Activated CD4-positive, CD25-positive, alpha-beta regulatory T cell (primary cell): ENCODE measurements at places on chromosomes 6 and 20.

DNA sequence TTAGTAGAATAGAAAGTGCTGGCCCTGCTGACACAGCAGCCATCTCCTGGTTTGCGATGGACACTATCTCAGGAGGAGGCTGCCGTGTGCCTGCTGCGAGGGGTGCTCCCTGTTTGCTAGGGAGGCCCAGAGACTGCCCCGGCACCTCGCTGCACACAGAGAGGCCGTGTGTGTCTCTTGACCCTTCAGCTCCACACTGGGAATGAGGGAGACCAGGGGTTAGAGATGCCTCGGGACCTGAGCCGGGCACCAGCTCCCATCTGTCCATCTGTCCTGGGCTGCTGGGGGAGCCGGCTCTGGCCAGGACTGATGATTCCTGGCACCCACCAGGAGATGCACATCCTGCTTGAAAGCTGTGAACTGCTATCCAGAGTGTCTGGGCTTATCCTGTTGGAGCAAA is 18.2 kb downstream of the PHACTR3 start:
- DNase-seq = no peak

DNA sequence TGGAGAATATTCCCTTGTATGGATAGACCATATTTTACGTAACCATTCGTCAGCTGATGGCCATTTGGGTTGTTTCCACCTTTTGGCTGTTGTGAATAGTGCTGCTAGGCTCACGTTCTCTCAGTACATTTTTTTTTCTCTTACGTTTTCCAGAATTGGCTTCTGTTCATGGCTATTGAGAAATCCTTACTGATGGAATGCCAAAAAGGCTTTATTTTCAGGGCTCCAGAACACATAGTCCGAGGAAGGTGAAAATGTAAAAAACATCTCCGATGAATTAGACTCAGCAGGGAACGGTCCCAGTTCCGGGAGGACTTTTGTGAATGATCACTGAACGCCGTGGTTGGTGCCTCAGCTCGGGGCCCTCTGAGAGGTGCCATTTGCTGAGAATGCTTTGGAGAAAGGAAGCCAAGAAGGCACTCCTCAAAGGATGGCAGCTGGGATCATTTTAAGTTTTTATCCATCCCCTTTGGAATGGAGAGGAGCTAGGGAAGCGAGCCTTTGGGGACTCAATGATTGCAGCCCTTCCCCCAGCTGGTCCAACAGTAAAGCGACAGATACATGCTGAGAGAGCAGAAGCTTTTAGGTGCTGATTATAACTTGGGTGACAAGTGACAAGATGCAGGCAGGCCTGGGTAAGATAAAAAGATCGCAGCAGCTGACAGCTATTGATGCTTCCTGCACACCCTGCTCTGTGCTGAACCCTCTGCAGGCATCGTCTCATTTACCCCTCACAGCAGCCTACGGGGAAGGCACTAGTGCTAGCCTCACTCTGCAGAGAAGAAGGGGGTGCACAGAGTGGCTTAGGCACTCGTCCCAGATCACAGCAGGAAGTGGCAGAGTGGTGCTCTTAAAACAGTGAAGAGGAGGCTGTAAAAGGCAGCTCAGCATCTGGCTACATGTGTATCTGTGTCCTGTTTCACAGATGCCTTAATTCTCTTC is 133.4 kb upstream of the KCNG1 start:
- no peak for DNase-seq

- no peak for DNase-seq
These were observed 234.7 kb downstream of the BTBD9 start for GRCh38 chr6:38404900-38405556.

DNA sequence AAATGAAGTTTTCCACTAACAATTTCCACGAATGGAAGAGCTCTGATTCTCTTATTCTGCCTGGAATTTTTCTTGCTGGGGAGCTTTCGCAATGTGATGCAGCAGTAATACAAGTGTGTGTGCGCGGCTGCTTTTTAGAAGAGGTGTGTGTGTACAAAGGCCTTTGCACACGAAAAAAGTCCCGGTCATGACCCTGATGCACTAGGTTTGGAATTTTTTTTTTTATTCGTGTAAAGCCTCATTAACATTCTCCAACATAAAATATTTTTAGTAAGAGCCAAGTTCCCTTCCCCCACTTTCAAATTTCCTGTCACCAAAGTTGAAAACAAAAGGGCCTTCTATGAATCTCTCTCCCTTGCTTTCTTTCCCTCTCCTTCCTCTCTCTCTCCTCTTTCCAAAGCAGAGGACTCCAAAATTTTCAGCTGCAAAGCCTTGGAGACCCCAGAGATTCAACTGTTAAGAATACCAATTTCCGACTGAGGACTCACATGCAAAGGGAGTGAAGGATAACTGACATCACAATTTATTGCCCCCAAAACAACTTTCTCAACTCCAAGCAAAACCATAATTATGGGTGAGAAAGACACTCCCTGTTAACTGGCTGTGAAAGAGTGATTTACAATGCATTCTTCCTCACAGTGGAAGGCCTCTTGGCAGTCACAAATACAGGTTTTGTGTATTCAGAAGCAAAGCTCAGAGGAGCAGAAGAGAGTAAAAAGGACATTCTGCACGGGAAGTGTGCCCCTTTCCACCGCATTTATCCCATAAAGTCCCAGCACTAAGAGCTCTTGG is 421.2 kb upstream of the JARID2 start:
- DNase-seq = no peak

GRCh38 chr6:167906899-167907298 is 80.2 kb downstream of the AFDN start:
- DNase-seq = no peak

GRCh38 chr6:25295651-25296050 is 16.5 kb downstream of the CARMIL1 start:
- DNase-seq = no peak

DNA sequence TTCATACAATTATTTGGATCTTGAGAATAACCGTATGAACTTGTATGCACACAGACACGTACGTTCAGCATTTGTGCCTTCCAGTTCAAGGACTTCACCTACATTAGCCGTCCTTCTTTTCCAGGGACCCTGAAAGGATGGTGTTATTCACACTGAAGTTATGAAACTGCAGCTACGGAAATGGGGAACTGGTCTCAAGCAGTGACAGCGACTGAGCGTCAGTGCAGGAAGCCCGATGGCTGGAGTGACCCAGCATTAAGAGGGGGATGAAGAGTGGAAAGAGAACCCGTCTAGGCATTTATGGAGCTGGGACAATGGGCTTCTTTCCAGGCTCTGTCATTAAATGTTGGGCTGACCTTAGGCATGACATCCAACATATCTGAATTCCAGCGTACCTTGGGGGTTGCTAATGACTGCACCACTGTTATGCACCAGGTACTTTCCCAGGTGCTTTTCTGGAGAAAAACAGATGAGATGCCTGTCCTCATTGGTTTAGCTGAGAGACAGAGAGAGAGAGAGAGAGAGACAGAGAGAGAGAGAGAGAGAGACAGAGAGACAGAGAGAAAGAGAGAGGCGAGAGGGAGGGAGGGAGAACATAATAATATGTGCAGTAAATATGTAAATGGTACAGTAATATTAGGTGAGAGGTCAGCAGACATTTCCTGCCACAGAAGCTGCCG is 204.7 kb upstream of the EXOC2 start:
- DNase-seq = no peak
